Naive thymus-derived CD4-positive, alpha-beta T cell (primary cell): ENCODE measurements at places on chromosomes 5 and 9. TPM values are rescaled to one million over a fixed set of nuclear protein-coding genes. Genes with fewer than 3 reads are reported as not detected.

GRCh38 chr9:89480825-89481537, 16.9 kb downstream of the SEMA4D start:
- no peaks in the 10 kb centered on the region for H3K27me3 ChIP-seq
- H3K36me3 ChIP-seq, result no peaks in the 10 kb centered on the region
- peak overlapping the region; percentile 11 for H3K4me3 ChIP-seq
- H3K4me1 ChIP-seq, result peaks cover 76% of the 10 kb centered on the region
- H3K27ac ChIP-seq, result peak overlapping the region; percentile 68

DNA sequence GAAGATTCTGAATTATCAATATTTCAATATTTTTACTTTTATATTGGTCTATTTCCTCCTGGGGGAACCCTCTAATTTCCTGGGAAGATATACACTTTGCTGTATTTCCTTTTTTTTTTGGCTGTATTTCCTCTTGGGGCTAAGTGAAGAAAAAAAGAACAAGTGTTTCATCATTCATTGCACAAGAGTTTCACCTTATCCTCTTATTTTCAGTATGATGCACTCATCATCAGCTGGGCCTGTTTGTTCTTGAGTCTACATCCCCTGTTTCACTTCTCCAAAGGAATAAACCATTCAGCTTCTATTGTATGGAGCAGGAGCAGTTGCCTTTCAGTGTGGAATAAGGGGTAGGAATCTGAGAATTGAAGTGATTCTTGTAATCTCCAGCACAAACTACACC, 210.8 kb downstream of the FAM170A start:
- no peak for DNase-seq
- H3K27me3 ChIP-seq, result no peaks in the 10 kb centered on the region
- H3K4me3 ChIP-seq, result no peak overlapping the region
- H3K27ac ChIP-seq, result no peak overlapping the region
- H3K36me3 ChIP-seq, result no peaks in the 10 kb centered on the region

TPPP gene
- 0.02 TPM in 1 of 2 replicates, not detected in the other for total RNA-seq

GRCh38 chr9:132797861-132798659, 80.0 kb downstream of the AK8 start:
- no peaks in the 10 kb centered on the region for H3K27me3 ChIP-seq
- no peak overlapping the region for H3K4me3 ChIP-seq
- H3K27ac ChIP-seq, result no peak overlapping the region
- peak; percentile 17 for DNase-seq
- H3K36me3 ChIP-seq, result no peaks in the 10 kb centered on the region

NEUROG1 gene
- not detected for total RNA-seq
